H1 (cell line): ENCODE measurements at places on chromosomes 7 and 10. TPM values are rescaled to one million over a fixed set of nuclear protein-coding genes. Genes with fewer than 3 reads are reported as not detected.

The SEM1 gene
- polyA plus RNA-seq: 9.6 and 20.8 TPM in 2 replicates

The LRGUK gene
- 1.5 and 1.6 TPM in 2 replicates for polyA plus RNA-seq

DNA sequence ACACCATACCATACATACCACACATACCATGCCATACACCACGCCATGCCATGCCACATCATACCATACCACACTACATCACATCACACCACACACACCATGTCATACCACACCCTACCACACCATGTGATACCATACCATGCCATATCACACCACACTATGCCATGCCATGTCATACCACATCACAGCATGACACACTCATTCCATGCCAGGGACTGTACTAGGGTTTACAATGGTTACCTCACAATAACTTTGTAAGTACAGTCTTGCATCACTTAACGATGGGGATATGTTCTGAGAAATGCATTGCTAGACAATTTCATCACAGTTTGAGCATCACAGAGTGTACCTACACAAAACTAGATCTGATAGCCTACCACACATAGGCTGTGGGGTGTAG lies 14.5 kb downstream of the PYROXD2 start:
- H3K4me1 ChIP-seq: no peaks in the 10 kb centered on the region
- no peak overlapping the region for H3K27ac ChIP-seq
- no peaks in the 10 kb centered on the region for H3K27me3 ChIP-seq
- H3K36me3 ChIP-seq: no peaks in the 10 kb centered on the region

The KIAA1217 gene
- 3.7 and 4.5 TPM in 2 replicates for polyA plus RNA-seq

The ZNF37A gene
- 0.97 and 1.7 TPM in 2 replicates for polyA plus RNA-seq

DNA sequence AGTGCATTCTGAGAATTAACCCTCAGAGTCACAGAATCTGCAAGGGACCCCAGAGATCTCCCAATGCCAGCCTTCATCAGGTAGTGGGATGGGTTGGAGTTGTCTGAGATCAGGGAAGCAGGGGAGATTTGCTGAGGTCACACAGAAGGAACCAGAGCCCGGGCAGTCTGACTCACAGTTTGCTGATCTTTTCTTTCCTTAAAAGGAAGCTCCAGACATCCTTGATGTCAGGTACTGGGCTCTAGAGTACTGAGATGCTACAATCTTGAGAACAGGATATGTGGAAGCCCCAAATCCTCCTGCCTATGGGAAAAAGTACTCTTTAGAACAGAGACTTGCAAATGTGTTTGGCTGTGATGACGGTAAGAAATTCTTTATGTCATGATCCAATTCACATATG lies 706 bp downstream of the TBATA start:
- H3K36me3 ChIP-seq: no peaks in the 10 kb centered on the region
- no peaks in the 10 kb centered on the region for H3K27me3 ChIP-seq
- no peaks in the 10 kb centered on the region for H3K4me1 ChIP-seq

The AGAP9 gene
- 9.3 and 10.9 TPM in 2 replicates for polyA plus RNA-seq

The FAM171A1 gene
- polyA plus RNA-seq: 26.6 and 28.0 TPM in 2 replicates

The PAPOLB gene
- polyA plus RNA-seq: 0.02 TPM in 1 of 2 replicates, not detected in the other

DNA sequence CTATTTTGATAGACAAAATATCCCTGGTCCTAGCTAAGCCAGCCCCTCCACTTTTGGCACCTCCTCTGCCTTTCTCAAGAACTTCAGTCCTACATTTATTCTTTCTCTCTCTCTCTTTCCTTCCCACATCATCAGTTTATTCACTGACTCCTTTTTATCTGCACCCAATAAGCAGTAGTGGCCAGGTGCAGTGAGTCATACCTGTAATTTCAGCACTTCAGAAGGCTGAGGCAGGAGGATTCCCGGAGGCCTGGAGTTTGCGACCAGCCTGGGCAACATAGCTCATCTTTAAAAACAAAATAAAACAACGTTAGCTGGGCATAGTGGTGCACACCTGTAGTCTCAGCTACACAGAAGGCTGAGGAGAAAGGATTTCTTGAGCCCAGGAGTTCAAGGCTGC lies 19.4 kb upstream of the NRP1 start:
- no peaks in the 10 kb centered on the region for H3K36me3 ChIP-seq
- no peak overlapping the region for H3K4me3 ChIP-seq
- no peaks in the 10 kb centered on the region for H3K27me3 ChIP-seq
- no peak for DNase-seq
- H3K4me1 ChIP-seq: no peaks in the 10 kb centered on the region

DNA sequence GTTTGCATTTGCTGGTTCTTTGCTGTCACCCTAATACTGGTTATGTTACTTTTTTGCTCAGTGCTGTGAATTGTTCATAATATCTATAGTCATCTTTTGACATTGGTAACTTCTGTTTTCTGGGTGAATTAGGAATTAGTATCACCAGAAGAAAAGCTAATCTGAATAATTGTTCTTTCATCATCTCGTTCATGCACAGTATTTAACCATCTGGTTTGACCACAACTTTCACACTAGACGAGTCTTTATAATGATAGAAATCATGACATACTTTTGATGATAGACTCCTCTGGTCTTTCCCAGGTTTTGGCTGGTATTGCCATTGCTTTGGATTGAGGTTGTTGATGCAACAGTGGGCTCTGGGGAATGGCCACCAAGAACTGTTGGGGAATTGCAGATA lies 25.1 kb downstream of the SGPL1 start:
- no peak overlapping the region for H3K4me3 ChIP-seq
- DNase-seq: no peak
- no peaks in the 10 kb centered on the region for H3K4me1 ChIP-seq
- no peaks in the 10 kb centered on the region for H3K36me3 ChIP-seq
- H3K27ac ChIP-seq: no peak overlapping the region

- H3K27ac ChIP-seq: no peak overlapping the region
- no peak overlapping the region for H3K4me3 ChIP-seq
- no peak for DNase-seq
- no peaks in the 10 kb centered on the region for H3K4me1 ChIP-seq
Measured at GRCh38 chr7:140300243-140301136, 97.8 kb downstream of the SLC37A3 start.

- no peak overlapping the region for H3K27ac ChIP-seq
- H3K36me3 ChIP-seq: no peaks in the 10 kb centered on the region
- no peak overlapping the region for H3K4me3 ChIP-seq
- no peaks in the 10 kb centered on the region; the same call in 1 of the 2 replicates for H3K4me1 ChIP-seq
- no peaks in the 10 kb centered on the region for H3K27me3 ChIP-seq
Measured at GRCh38 chr10:104875561-104875960, 234.5 kb downstream of the SORCS3 start.

- no peaks in the 10 kb centered on the region for H3K4me1 ChIP-seq
- no peak overlapping the region for H3K27ac ChIP-seq
Measured at GRCh38 chr7:155750255-155751125, 61.8 kb downstream of the SHH start.

DNA sequence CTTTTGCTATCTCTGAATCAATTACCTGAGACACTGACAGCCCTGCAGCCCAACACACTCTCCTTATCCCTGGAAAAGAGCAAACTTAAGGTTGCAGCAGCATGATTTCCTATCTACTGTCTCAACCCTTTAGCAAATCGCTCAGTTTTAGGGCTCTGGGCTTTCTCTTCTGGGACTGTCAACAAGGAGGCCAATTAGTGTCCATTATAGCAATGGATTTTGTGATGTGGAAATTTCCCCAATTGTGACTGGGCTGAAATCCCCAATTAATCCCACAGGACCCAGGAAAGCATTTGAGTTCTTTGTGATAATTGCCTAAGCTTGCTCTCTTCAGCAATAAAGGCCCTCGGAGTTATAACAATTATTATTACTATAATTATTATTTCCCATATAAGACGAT lies 197.0 kb downstream of the ZNF438 start:
- no peaks in the 10 kb centered on the region for H3K27me3 ChIP-seq
- H3K36me3 ChIP-seq: no peaks in the 10 kb centered on the region
- DNase-seq: no peak
- no peaks in the 10 kb centered on the region; the same call in 1 of the 2 replicates for H3K4me1 ChIP-seq
- H3K4me3 ChIP-seq: no peak overlapping the region

DNA sequence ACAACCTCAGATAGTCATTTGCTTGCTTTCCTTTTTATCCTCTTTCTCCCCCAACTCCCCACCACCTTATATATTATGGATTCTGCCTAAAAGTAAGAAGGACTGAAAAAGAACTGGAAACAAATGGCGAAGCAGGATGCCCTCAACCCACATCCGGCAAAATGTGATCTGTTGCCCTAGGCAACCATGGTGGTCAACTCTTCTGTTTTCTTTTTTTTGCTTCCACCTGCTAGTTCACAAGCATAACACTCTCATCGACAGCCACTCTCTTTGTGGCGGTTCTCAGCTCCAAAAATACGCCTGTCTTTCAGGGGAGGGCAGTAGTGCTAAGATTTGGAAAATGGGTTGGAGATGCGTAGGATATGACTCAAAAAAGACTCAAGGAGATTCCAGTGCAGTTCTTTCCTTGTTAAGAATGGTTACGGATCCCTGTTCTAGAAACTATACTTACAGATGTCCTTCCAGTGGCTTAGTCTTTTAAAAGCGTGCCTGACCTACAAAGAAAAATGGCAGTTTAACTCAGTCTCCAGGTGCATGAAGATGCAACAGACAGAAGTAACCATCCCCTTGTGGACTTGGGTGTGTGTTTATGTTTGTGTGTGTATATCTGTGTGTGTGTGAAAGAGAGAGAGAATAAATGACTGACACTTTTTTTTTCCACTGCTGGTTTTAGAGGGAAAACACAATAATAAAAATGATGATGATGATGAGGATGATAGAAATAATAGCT lies 10.7 kb downstream of the APBB1IP start:
- DNase-seq: no peak
- no peaks in the 10 kb centered on the region for H3K4me1 ChIP-seq
- no peaks in the 10 kb centered on the region for H3K27me3 ChIP-seq

GRCh38 chr7:158301207-158301606 lies 286.4 kb downstream of the PTPRN2 start:
- no peak overlapping the region for H3K27ac ChIP-seq
- H3K27me3 ChIP-seq: no peaks in the 10 kb centered on the region
- H3K36me3 ChIP-seq: no peaks in the 10 kb centered on the region
- H3K4me1 ChIP-seq: peaks cover 1% of the 10 kb centered on the region; the same call in 1 of the 2 replicates

GRCh38 chr7:1813394-1814088 lies 143.5 kb downstream of the ELFN1 start:
- DNase-seq: no peak
- H3K4me3 ChIP-seq: no peak overlapping the region
- H3K27me3 ChIP-seq: no peaks in the 10 kb centered on the region
- no peak overlapping the region for H3K27ac ChIP-seq
- H3K36me3 ChIP-seq: no peaks in the 10 kb centered on the region

GRCh38 chr7:143882604-143883078 lies 19.3 kb downstream of the TCAF1 start:
- H3K36me3 ChIP-seq: no peaks in the 10 kb centered on the region
- H3K4me1 ChIP-seq: no peaks in the 10 kb centered on the region
- no peaks in the 10 kb centered on the region for H3K27me3 ChIP-seq
- DNase-seq: no peak

The PLPP4 gene
- 0.27 and 0.30 TPM in 2 replicates for polyA plus RNA-seq

DNA sequence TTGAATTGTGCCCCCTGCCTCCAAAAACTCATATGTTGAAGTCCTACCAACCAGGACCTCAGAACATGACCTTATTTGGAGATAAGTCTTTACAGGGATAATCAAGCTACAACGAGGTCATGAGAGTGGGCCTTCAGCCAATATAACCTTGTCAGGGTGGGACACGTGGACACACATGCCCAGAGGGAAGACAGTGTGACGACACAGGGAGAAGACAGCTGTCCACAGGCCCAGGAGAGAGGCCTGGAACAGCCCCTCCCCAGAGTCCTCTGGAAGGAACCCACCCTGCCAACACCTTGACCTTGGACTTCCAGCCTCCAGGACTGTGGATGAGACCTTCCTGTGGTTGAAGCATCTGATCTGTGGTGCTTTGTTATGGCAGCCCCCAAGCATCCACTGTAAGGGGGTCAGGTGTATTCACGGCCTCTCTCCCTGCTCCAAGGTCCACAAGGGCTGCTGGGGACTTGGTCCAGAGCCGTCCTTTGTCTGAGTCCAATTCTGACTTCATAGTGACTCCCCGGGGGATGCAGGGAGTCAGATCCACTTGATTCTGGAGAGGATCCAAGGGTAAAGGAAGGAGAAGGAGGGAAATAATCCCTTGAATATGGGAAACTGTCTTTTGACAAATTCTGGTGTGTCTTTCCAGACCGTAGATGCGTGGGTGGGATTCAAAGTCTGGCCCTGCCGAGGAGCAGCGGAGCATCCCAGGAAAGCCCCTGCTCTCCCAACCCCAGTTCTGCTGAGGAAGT lies 7.0 kb downstream of the CALML3 start:
- DNase-seq: no peak
- no peaks in the 10 kb centered on the region for H3K36me3 ChIP-seq
- no peak overlapping the region for H3K27ac ChIP-seq
- no peak overlapping the region for H3K4me3 ChIP-seq
- no peaks in the 10 kb centered on the region for H3K4me1 ChIP-seq

- H3K4me3 ChIP-seq: no peak overlapping the region
- no peaks in the 10 kb centered on the region for H3K4me1 ChIP-seq
- no peaks in the 10 kb centered on the region for H3K27me3 ChIP-seq
Measured at GRCh38 chr7:131276190-131276589, 51.5 kb upstream of the MKLN1 start.

- no peaks in the 10 kb centered on the region for H3K36me3 ChIP-seq
- no peak overlapping the region for H3K4me3 ChIP-seq
- no peaks in the 10 kb centered on the region; the same call in 1 of the 2 replicates for H3K4me1 ChIP-seq
- H3K27me3 ChIP-seq: no peaks in the 10 kb centered on the region; the same call in 1 of the 2 replicates
Measured at GRCh38 chr7:148334441-148334956, 256.1 kb upstream of the C7orf33 start.

The SLC12A9 gene
- 31.4 and 54.0 TPM in 2 replicates for polyA plus RNA-seq
